ENCODE measurements at places on chromosomes 13 and 19. TPM values are rescaled to one million over a fixed set of nuclear protein-coding genes. Genes with fewer than 3 reads are reported as not detected.

DNA sequence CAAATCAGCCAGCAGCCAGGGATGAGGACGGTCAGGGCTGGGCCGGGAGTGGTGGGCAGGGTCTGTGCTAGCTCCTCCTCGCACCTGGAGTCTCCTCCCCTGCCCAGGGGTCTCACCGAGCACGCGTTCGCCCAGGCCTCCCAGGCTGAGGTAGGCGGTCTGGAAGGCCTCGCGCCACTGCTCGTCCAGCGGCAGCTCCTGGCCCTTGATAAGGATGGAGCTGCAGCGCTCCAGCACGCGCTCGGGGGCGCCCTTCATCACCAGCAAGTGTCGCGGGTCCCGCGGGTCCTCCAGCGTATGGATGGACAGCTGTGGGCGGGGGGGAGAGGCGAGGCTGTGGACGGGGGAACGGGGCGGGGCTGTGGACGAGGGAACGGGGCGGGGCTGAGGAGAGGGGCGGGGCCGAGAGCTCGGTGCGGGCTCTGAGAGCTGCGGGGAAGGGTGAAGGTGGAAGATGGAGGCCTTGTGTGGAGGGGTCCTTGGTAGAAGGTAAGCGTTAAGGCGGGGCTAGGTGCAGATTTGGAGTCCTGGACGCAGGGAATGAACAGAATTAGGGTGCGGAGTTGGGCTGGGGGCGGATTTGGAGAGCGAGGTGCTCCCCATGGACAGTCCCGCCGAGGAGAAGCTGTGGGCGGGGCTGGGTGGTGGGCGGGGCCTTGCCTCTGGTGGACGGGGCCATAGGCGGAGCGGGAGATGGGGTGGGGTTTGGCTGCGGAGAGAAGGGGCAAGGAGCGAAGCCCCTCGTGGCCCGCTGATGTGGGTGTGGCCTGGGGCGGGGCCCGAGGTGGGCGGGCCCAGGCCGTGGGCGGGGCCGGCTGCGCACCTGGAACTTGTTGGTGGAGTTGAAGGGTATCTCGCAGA is 5.7 kb downstream of the ATP4A start:
- H3K4me3 ChIP-seq = peak overlapping the region; percentile 29
- H3K27me3 ChIP-seq = peaks cover 26% of the 10 kb centered on the region
- DNase-seq = peak; percentile 48
- H3K27ac ChIP-seq = no peak overlapping the region

DNA sequence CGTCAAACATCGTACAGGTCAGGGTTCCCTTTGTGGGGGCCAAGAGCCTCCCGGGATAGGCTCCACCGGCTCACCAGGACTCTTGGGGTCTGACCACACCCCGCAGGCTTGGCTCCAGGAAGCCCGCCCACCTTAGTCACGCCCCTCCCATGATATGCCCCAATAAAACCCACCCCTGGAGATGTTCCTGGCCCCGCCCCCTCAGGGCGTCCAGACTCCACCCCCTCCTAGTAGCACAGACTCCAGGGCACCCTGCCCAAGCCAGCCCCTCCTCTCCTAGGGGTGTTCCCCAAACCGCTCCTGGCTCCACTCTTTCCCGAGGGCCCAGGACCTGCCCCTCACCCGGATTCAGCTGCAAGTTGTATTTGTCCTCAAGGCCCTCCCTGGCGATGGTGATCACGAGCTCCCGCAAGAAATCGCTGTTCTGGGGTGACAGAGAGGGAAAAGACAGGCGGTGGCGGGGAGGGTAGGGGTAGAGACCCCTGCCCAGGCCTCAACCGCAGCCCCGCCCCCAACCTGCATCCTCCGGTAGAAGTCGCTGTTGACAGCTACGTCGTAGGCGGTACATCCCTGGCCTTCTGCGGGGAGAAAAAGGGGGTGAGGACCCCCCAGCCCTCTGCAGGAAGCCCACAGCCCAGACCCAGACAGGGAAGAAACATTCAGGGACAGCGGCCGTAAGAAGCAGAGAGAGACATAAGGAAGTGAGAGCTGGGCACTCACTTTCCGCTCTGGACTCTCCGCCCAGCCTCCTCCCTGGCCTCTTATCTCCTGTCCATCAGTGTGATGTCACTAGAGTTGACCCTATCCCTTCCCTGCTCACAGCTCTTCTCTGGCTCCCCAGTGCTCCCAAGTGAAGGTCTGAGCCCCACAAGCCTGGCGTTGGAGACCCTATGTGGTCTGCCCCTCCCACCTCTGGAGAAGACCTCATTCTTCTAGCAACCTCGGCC is 3.9 kb downstream of the PIH1D1 start:
- H3K27ac ChIP-seq = no peak overlapping the region
- no peak overlapping the region for H3K4me3 ChIP-seq
- no peak for DNase-seq
- H3K27me3 ChIP-seq = no peaks in the 10 kb centered on the region

- no peaks in the 10 kb centered on the region for H3K27me3 ChIP-seq
- H3K4me3 ChIP-seq = no peak overlapping the region
- DNase-seq = no peak
- no peak overlapping the region for H3K27ac ChIP-seq
These were observed 44.8 kb upstream of the SERTM1 start for GRCh38 chr13:36629057-36629385.

DNA sequence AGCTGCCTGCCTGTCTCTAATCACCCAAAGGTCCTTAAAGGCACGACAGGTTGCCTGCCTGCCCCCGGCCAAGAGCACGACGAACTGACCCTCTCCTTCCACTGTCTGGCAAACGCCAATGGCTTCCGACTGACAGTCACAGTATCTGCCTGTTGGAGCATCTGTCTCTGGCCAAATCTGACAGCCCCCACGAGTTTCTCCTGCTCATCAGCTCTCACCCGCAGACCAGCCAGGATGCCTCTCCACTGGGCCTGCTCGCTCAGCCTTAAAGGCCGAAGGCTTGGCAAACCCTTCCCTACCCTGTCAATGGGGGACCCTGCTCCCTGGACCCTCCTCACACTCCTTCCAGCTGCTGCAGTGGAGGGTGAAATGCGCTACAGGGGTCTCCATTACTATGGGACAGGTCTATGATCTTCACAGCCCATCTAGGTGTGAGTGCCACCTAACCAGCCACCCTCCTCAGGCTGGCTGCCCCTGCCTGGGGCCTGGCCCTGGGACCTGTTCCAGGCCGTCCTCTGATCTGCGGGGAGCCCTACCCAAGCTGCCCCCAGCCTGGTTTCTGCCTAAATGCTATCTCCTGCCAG is 932 bp downstream of the FAM83E start:
- H3K4me1 ChIP-seq = peaks cover 12% of the 10 kb centered on the region
- no peak for DNase-seq
- H3K27me3 ChIP-seq = no peaks in the 10 kb centered on the region
- H3K36me3 ChIP-seq = peaks cover 28% of the 10 kb centered on the region
- H3K27ac ChIP-seq = no peak overlapping the region
- H3K4me3 ChIP-seq = no peak overlapping the region

MUC16 gene
- total RNA-seq = not detected

IL4I1 gene
- 1.5 TPM for total RNA-seq

GRCh38 chr19:19460258-19460731 is 54.8 kb downstream of the GATAD2A start:
- no peaks in the 10 kb centered on the region for H3K27me3 ChIP-seq
- no peak for DNase-seq
- H3K4me3 ChIP-seq = no peak overlapping the region
- peaks cover 62% of the 10 kb centered on the region for H3K4me1 ChIP-seq
- H3K27ac ChIP-seq = peak overlapping the region; percentile 90
- peaks cover 4% of the 10 kb centered on the region for H3K36me3 ChIP-seq

- H3K4me3 ChIP-seq = no peak overlapping the region
- no peaks in the 10 kb centered on the region for H3K36me3 ChIP-seq
- DNase-seq = peak; percentile 48
- H3K27me3 ChIP-seq = peaks cover 20% of the 10 kb centered on the region
- no peaks in the 10 kb centered on the region for H3K4me1 ChIP-seq
These were observed 100.4 kb upstream of the GJB6 start for GRCh38 chr13:20332361-20333096.

GRCh38 chr13:27599845-27600553 is 20.3 kb downstream of the LNX2 start:
- no peaks in the 10 kb centered on the region for H3K27me3 ChIP-seq
- peaks cover 2% of the 10 kb centered on the region for H3K4me1 ChIP-seq
- no peaks in the 10 kb centered on the region for H3K36me3 ChIP-seq
- H3K27ac ChIP-seq = no peak overlapping the region
- DNase-seq = peak; percentile 67

GRCh38 chr13:114320065-114320464 is 5.8 kb downstream of the CHAMP1 start:
- H3K4me1 ChIP-seq = peaks cover 18% of the 10 kb centered on the region
- peak overlapping the region; percentile 77 for H3K27ac ChIP-seq
- peaks cover 18% of the 10 kb centered on the region for H3K36me3 ChIP-seq

- H3K4me3 ChIP-seq = no peak overlapping the region
- peaks cover 2% of the 10 kb centered on the region for H3K36me3 ChIP-seq
- H3K27me3 ChIP-seq = no peaks in the 10 kb centered on the region
- H3K4me1 ChIP-seq = no peaks in the 10 kb centered on the region
These were observed 130.2 kb upstream of the MCF2L start for GRCh38 chr13:112838842-112839117.

GRCh38 chr19:20791806-20792205 is 15.7 kb downstream of the ZNF66 start:
- no peak for DNase-seq
- no peak overlapping the region for H3K4me3 ChIP-seq
- no peaks in the 10 kb centered on the region for H3K4me1 ChIP-seq
- no peaks in the 10 kb centered on the region for H3K36me3 ChIP-seq
- H3K27me3 ChIP-seq = no peaks in the 10 kb centered on the region

DNA sequence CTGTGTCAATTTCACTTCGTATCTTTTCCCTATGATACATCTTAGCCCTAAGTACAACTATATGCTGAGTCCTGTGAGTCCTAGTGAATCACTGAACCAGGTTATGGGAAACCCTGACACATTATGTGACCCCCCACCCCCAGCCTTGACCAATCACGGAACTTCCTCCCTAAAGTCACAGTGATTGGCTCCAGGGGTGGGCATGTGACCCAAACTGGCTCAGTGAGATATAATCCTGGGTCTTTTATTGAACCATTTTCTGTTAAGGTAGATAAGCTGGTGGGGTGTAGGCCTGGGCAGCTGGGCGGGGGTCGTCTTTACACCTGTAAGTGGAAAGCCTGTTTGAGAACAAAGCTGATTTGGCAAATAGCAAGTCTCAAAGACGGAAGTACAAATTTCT is 19.8 kb upstream of the FBL start:
- no peaks in the 10 kb centered on the region for H3K4me1 ChIP-seq
- no peaks in the 10 kb centered on the region for H3K36me3 ChIP-seq
- H3K27me3 ChIP-seq = no peaks in the 10 kb centered on the region
- no peak overlapping the region for H3K27ac ChIP-seq
- DNase-seq = no peak

DNA sequence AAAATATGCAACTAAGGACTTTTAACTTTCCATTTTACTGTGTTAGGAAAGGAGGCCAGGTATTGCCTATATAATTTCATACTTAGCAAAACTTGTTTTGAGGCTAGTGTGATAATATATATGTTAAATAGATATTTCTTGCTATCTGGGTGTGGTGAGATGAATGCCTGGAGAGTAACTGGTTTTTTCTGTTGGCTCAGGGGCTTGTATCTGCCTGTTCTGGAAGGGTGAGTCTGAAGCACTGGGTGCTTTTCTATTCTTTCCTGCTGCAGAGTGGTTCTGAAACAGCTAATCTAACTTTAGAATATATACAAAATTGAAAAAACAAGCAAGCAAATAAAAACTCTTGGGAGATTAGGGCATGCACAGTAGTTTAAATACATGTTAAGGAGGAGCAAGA is 64.6 kb upstream of the MYCBP2 start:
- no peak for DNase-seq
- H3K4me1 ChIP-seq = peaks cover 5% of the 10 kb centered on the region
- no peak overlapping the region for H3K4me3 ChIP-seq
- H3K36me3 ChIP-seq = no peaks in the 10 kb centered on the region
- no peak overlapping the region for H3K27ac ChIP-seq

KCNN1 gene
- total RNA-seq = under 0.01 TPM

GRCh38 chr13:77055158-77055557 is 28.2 kb upstream of the FBXL3 start:
- no peaks in the 10 kb centered on the region for H3K27me3 ChIP-seq
- DNase-seq = no peak
- no peak overlapping the region for H3K27ac ChIP-seq
- H3K4me1 ChIP-seq = no peaks in the 10 kb centered on the region

DNA sequence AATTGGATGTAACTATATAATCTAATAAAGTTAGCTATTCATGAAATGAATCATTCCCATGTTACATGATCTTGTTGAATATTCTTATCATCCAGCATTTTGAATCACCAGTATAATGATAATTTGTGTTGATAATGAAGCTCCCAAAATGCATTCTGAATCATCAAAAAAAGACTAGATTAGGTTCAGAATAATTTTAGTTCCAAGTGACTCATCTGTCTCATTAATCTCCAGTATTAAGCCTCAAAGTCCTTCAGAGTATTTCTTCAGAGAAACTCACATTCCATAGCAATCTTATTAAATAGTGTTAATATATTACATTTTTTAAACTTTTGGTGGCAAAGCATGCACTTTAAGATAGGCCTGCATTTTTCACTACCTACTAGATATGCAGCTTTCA is 207.5 kb downstream of the SLITRK5 start:
- H3K27me3 ChIP-seq = no peaks in the 10 kb centered on the region
- H3K27ac ChIP-seq = no peak overlapping the region
- no peak overlapping the region for H3K4me3 ChIP-seq
- peak; percentile 46 for DNase-seq
- H3K4me1 ChIP-seq = no peaks in the 10 kb centered on the region

DNA sequence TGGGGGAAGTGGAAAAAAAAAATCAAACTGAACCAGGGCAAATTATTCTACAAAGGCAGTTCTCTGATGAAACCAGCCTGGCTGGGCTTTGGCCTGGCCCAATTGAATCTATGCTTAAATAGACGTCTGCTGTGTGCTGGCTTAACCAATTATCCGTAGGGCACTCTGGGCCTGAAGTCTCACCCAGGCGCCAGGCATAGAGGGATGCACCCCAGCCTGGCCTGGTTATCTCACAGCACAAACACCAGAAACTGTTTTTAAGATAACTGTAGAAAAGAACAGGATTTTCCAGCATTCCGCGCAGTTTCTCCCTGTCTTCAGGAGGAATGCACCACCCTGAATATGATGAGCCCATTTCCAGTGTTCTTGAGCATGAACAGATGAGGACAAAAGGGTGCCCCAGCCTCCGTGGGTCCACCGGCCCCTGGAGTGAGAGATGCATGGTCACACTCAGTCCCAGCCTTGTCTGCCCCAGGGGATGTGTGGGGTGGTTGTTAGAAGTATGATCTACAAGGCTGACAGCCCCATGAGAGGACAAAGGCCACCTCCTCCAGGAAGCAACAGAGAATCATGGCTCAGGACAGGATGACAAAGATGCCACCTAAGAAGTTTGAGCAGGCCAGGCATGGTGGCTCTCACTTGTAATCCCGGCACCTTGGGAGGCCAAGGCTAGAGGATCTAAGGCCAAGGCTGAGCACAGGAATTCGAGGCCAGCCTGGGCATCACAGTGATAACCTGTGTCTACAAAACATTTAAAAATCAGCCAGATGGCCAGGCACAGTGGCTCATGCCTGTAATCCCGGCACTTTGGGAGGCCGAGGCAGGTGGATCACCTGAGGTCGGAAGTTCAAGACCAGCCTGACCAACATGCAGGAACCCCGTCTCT is 50.2 kb downstream of the PEPD start:
- H3K4me1 ChIP-seq = no peaks in the 10 kb centered on the region
- DNase-seq = no peak
- no peaks in the 10 kb centered on the region for H3K36me3 ChIP-seq
- H3K4me3 ChIP-seq = no peak overlapping the region

- H3K27ac ChIP-seq = peak overlapping the region; percentile 52
- peaks cover 20% of the 10 kb centered on the region for H3K4me1 ChIP-seq
- H3K27me3 ChIP-seq = no peaks in the 10 kb centered on the region
- no peak overlapping the region for H3K4me3 ChIP-seq
These were observed 10.1 kb downstream of the SPC24 start for GRCh38 chr19:11145536-11145924.
